Stimulated activated naive CD8-positive, alpha-beta T cell treated with anti-CD3 and anti-CD28 coated beads, Interleukin-15, Interleukin-2, amounts not matched to agents 100 U/mL and 50 U/mL, for 24 hours (primary cell): ENCODE measurements at places on chromosomes 4 and X.

GRCh38 chrX:52983321-52984000, 25.1 kb upstream of the FAM156A start:
- no peak for DNase-seq

GRCh38 chr4:47615385-47615784, 130.3 kb downstream of the ATP10D start:
- DNase-seq: no peak

DNA sequence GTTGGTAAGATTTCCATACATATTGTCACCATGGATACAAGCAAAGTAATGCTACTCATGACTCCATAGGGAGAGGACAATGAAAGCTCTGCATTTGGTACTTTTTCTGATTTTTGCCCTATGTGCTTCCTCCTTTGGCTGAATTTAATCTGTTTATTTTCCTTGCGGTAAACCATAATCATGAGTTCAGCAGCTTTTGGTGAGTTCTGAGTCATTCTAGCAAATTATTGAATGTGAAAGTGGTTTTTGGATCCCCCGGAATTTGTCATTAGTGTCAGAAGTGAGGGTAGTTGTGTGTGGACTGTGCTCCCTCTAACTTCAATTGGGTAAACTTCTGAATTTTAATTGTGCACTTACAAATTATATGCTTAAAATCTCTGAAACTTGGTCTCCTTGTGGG, 170.3 kb downstream of the MOSPD2 start:
- no peak for DNase-seq

DNA sequence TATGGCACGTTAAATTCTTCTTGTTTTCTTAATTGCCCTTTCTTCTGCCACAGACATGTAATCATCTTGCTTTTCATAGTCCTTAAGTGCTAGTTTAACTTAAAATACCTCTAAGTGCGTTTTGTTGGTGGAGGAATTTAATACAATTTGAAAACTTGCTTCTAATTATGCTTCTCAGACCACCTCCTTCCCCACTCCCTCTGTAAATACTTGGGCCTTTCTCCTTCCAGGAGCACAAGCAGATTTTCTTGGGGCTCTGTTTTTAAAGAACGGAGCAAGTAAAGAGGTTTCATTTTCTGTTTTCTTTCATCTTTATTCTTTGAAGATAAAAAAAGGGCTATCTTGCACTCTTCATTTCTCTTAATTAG, 559 bp upstream of the PCDH18 start:
- no peak for DNase-seq
